Mucosa of descending colon (tissue), 3 donors: ENCODE measurements at places on chromosomes 11 and 22.

DNA sequence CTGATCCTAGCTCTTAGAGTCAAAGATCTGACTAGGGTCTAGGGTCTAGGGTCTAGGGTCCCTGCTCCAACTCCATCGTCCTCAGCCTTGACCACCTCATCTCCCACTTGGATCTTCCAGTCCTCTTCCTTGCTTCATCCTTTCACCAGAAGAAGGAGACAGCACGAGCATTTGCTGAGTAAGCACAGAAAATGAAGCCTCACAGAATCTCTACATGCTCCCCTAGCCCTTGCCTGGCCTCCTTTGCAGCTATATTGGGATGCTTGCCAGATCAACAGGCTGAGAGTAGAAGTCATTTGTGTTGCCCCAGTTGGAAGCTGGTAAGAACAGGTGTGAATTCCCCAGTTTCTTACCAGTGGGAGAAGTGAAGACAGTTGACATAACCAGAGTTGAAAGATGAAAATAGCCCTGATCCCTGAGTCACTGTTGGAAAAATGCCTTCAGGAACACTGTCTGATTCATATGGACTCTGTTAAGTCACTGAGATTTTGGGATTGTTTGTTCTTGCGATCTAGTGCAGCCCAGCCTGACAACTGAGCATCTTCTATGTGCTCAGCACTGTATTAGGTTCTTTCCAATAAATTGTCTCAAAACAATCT, 552.5 kb downstream of the INSC start:
- no peak for DNase-seq

GRCh38 chr11:63888170-63889086, 28.5 kb downstream of the RCOR2 start:
- peak; percentile 84 for DNase-seq

DNA sequence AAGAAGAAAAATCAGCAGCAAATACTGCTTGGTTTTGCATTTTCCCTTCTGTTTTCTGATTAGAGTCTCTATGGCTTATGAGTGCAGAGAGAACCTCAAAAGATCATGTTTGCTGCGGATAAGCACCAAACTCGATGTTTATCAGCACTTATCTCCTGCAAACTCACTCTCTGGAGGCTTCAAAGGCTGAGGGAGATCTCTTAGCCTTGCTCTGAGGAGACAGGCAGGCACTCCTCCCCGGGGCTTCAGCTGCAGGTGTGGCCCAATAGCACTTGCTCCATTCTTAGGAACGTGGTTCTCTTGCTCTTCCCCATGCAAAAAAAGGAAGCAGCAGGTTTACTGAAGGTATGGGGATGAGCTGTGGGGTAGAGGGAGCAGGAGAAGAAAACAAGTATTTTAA, 45.1 kb downstream of the FLI1 start:
- no peak for DNase-seq

- no peak for DNase-seq
Measured at GRCh38 chr11:110434952-110435779, 5.4 kb downstream of the FDX1 start.

DNA sequence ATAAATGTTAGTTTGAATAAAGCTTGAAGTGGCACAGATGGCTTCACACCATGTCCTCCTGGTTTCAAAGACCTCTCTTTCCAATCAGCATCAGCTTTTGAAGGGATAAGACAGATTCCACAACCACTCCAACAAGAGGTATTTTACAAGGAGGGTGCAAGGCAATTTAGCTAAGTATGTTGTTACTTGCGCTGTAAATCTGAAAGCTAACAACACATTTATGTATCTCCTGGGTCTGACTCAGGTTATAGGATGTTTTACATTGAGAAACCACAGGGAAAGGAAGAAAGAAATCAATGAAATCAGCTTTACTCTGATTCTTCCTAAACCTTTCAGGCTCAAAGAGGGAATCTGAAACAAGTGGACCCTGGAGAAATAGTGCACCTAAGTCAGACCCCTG, 12.1 kb downstream of the CWC15 start:
- DNase-seq = no peak

GRCh38 chr11:87281496-87281895, 243.8 kb downstream of the TMEM135 start:
- DNase-seq = no peak
